Activated CD4-positive, alpha-beta memory T cell treated with anti-CD3 and anti-CD28 coated beads, Interleukin-2, amount 10 ng/mL, durations not matched to agents 7 days and 5 days (primary cell): ENCODE measurements at places on chromosomes 11 and 22. TPM values are rescaled to one million over a fixed set of nuclear protein-coding genes. Genes with fewer than 3 reads are reported as not detected.

The KCNJ11 gene
- total RNA-seq: 0.55 TPM

The XKR3 gene
- not detected for total RNA-seq

- no peak for DNase-seq
Measured at GRCh38 chr11:13577881-13578280, 82.1 kb upstream of the PTH start.

The ALDH3B1 gene
- total RNA-seq: not detected

The FOLR1 gene
- not detected for total RNA-seq

The SLC22A9 gene
- total RNA-seq: not detected

The C22orf31 gene
- total RNA-seq: not detected

The PLA2G6 gene
- 80.7 TPM for total RNA-seq
